Stomach (tissue), 19 donors: ENCODE measurements at places on chromosomes 1 and 21. TPM values are rescaled to one million over a fixed set of nuclear protein-coding genes. Genes with fewer than 3 reads are reported as not detected.

The HCRTR1 gene
- not detected for polyA plus RNA-seq

The NEXN gene
- 12.7 TPM for polyA plus RNA-seq

The KRTAP7-1 gene
- polyA plus RNA-seq, result not detected

The ZNF593OS gene
- 0.30 TPM for polyA plus RNA-seq

The ATP5PO gene
- polyA plus RNA-seq, result 361 TPM

The CA14 gene
- polyA plus RNA-seq, result not detected

The FCMR gene
- polyA plus RNA-seq, result 3.7 TPM

The KPRP gene
- polyA plus RNA-seq, result not detected

The ORC1 gene
- 1.7 TPM for polyA plus RNA-seq

The TGFBR3 gene
- 11.1 TPM for polyA plus RNA-seq

The SAMD13 gene
- polyA plus RNA-seq, result 6.5 TPM

The TTF2 gene
- 1.7 TPM for polyA plus RNA-seq

The LCE2A gene
- polyA plus RNA-seq, result not detected

The TNN gene
- polyA plus RNA-seq, result not detected

The CSF3R gene
- polyA plus RNA-seq, result 6.7 TPM
